Motor neuron (in vitro differentiated cells): ENCODE measurements at places on chromosomes 5 and 9.

GRCh38 chr9:1400983-1401382 lies 350.8 kb downstream of the DMRT2 start:
- no peak for ATAC-seq

GRCh38 chr9:33151601-33152000 lies 15.5 kb downstream of the B4GALT1 start:
- no peak for ATAC-seq

DNA sequence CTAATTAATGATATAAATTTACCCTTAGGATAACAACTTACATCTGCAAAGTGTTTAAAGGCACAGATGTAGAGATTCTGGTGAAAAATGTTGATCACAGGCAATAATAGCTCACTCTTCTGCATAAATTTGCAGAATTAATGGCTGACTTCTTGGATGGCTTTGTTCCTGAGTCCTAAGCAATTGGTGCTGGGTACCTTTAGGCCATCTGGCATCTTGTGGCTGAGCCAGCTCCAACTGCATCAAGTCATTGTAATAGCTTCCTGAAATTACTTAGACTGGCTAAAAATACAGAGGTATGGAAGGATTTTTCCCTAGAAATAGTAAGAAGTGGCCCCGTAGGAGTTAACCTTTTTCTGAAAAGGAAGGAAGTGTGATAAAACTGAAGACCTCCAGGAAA lies 118.3 kb upstream of the MINAR2 start:
- no peak for ATAC-seq

- no peak for ATAC-seq
These were observed 613.1 kb downstream of the EBF1 start for GRCh38 chr5:158486566-158486965.

DNA sequence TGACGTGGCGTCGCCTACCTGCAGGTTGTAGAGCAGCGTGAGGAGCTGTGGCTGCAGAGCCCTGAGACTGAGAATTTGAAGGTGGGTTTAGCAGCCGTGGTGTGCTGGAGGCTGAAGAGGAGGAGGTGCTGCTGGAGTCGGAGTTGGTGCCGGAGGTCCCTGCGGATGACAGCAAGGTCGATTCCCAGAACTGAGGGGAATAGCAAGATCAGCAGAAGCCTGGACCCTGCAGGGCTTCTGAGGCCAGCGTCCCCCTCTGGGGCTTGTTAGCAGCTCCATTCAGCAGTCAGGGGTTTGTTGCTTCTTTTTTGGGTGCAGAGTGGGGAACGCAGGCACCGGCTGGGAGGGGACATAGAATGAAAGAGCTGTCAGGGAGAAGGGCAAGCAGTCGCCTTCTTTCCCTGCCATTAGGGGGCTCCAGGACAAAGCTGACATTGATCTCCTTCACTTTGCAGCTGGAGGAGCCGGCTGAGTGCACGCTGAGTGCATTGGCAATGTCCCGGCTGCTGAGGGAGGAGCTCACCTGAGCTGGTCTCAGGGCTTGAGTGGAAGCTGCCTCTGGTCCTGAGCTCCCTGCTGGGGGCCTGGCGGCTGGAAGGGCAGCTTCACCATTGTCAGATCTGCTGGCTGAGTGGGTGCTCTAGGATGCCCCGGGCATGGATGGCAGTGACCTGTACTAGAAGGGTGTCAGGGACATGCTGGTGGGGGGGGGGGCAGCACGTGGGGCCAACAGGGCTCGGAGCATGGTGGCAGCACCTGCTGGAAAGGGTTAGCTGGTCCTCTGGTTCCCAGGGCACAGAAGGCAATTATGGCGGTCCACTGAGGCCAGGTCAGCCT lies 20.8 kb downstream of the OBP2B start:
- ATAC-seq, result peak; percentile 66

- ATAC-seq, result no peak
These were observed 207.5 kb downstream of the CHSY3 start for GRCh38 chr5:130111746-130112145.
